ENCODE measurements at places on chromosomes 6 and 20.

DNA sequence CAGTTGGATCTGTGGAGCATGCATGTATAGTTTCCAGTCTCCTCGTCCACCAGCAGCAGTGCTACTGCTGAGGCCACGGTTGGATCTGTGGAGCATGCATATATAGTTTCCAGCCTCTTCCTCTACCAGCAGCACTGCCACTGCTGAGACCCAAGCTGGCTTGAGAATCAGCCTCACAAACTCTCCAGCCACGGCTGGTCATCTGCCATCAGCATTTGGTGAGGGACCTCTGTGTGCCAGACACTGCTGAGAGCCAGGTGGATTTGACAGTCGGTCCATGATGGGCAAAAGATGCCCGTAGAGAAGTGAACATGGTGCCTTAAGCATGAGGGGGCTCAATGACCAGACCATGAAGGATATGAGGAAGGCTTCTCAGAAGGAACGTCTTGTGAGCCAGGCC lies 46.4 kb downstream of the SLC9A8 start:
- no peak for DNase-seq

- no peak for DNase-seq
Measured at GRCh38 chr6:138468320-138469015, 30.8 kb downstream of the NHSL1 start.

- DNase-seq: no peak
Measured at GRCh38 chr6:141833001-141833655, 299.6 kb upstream of the GJE1 start.

- no peak for DNase-seq
Measured at GRCh38 chr20:3545401-3545925, 74.6 kb downstream of the ATRN start.

DNA sequence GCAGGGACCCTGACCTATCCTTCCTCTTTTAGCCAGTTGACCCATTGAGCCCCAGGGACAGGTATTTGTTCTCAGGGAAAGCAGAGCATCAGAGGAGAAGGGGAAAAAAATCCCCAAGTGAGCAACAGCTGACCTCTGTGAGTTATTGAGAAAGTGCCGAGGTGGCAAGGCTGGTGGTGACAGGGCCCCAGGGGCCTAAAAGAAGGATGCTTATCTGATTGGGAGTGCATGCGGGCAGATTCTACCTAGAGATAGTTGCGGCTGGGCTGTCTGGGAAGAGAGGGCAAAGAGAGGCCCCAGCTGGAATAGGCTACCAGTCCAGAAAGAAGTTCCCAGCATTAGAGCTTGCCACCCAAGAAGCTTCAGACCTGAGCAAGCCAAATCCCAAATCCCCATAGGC lies 26.5 kb upstream of the MAFB start:
- DNase-seq: no peak

- DNase-seq: no peak
Measured at GRCh38 chr6:130851026-130851425, 23.8 kb downstream of the SMLR1 start.

- DNase-seq: no peak
Measured at GRCh38 chr6:30861257-30862048, 22.9 kb upstream of the DDR1 start.

All from CD4-positive, alpha-beta memory T cell (primary cell).